ENCODE measurements at places on chromosomes 3 and 15.
A peak's percentile ranks its signal among the peaks of the same experiment; 100 is the strongest.

DNA sequence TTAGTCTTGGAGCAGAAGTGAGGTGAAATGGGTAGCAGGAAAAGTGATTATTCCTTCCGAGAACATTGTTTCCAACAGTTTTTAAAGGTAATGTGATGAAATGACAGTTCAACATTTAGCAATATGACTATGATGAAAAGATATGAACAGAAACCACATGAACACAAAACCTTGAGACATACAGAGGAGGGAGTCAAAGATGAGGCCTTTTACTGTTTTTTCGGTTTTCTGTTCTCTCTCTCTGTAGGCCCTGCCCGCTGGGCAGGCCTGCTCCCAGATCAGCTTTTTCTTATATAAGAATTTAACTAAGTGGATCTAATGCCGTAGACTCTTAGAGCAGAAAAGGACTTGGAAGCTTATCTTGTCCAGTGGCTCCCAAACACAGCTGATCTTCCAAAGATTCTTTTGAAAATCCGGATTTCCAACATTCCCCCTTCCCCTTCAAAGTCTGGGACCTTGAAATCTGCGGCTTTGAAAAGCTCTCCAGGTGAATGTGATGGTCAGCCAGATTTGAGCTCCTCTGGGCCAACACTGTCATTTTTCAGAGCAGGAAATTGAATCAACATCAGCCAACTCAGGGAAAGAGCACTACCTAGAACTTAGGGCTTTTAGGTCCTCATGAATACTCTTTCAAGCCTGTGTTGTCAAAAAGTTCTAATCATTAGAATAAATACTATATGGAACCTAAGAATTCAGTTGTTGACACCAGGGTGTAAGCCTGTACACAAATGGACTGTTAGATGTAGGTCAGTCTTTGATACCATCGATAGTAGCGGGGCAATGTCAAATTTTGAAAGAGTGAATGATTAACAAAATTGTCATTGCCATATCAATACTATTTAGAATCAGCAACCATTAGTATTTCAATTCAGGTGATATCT lies 372.7 kb downstream of the SHQ1 start:
- DNase-seq: no peak

- no peak for DNase-seq
These were observed 33.2 kb downstream of the PML start for GRCh38 chr15:74027688-74028087.

GRCh38 chr15:78981532-78982313 lies 36.9 kb upstream of the CTSH start:
- DNase-seq: no peak

- DNase-seq: no peak
These were observed 2.0 kb downstream of the CORO2B start for GRCh38 chr15:68580883-68581155.

GRCh38 chr3:140763532-140763931 lies 85.7 kb downstream of the TRIM42 start:
- DNase-seq: no peak

- no peak for DNase-seq
These were observed 124.3 kb upstream of the SPRED1 start for GRCh38 chr15:38128341-38128781.

GRCh38 chr3:120448756-120449155 lies 2.0 kb downstream of the FSTL1 start:
- peak; percentile 86 for DNase-seq

DNA sequence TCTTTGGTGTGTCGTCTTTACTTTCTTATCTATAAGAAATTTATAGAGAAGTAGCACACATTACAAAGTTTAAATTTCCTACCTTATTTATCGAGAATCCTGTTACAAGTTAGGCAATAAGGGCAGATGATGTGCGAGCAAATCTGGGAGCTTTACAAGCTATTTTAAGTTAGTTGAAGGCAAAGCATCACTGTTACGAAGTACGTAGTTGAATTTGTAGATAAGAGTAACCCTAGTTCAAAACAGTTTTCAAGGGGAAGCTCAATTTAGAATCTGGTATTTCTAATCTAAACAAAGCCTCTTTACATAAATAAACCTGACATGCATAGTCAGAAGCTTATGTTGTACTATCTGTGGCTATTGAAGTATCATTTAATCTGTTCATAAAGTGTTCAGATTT lies 8.4 kb downstream of the KBTBD8 start:
- DNase-seq: no peak

- DNase-seq: no peak
These were observed 43.4 kb upstream of the PCSK6 start for GRCh38 chr15:101532865-101533264.

Data from HS-27A (cell line).